ENCODE measurements at places on chromosomes 4 and X. TPM values are rescaled to one million over a fixed set of nuclear protein-coding genes. Genes with fewer than 3 reads are reported as not detected.

The UVSSA gene
- total RNA-seq, result 15.2 TPM

The FRMD7 gene
- total RNA-seq, result not detected

The ZNF518B gene
- 12.0 TPM for total RNA-seq

The NUDT11 gene
- not detected for total RNA-seq

The GPR143 gene
- 0.86 TPM for total RNA-seq

The REPS2 gene
- total RNA-seq, result 17.0 TPM

The SMIM31 gene
- 0.47 TPM for total RNA-seq

The TBX22 gene
- not detected for total RNA-seq

The ADAM29 gene
- total RNA-seq, result not detected

The ABCE1 gene
- 32.5 TPM for total RNA-seq

The STAP1 gene
- total RNA-seq, result 1.9 TPM

The INTS12 gene
- 13.4 TPM for total RNA-seq

The IDUA gene
- total RNA-seq, result 32.8 TPM

The HS6ST2 gene
- total RNA-seq, result 2.5 TPM

The TLR8 gene
- 7.3 TPM for total RNA-seq

The TEX13C gene
- not detected for total RNA-seq

The HAND2 gene
- 0.44 TPM for total RNA-seq

The VEGFC gene
- 11.7 TPM for total RNA-seq

The SMIM10 gene
- total RNA-seq, result 2.9 TPM

The PHEX gene
- 1.7 TPM for total RNA-seq

The LIMCH1 gene
- 598 TPM for total RNA-seq

The MAGEA10 gene
- total RNA-seq, result not detected

The CFAP47 gene
- 1.6 TPM for total RNA-seq

The ENPP6 gene
- total RNA-seq, result not detected

The RAI2 gene
- total RNA-seq, result 20.0 TPM

The ZNF630 gene
- 2.1 TPM for total RNA-seq

The CLGN gene
- not detected for total RNA-seq

The AMER1 gene
- 4.7 TPM for total RNA-seq

The MAOB gene
- 13.6 TPM for total RNA-seq

The GRIA2 gene
- total RNA-seq, result not detected

The SPINK2 gene
- not detected for total RNA-seq

The VCX3B gene
- not detected for total RNA-seq

The CXCL1 gene
- total RNA-seq, result 14.7 TPM

The KCND1 gene
- 0.61 TPM for total RNA-seq

The SSX2B gene
- total RNA-seq, result not detected

Data from upper lobe of left lung (tissue), 6 donors.